Endothelial cell of umbilical vein (primary cell): ENCODE measurements at places on chromosomes 6 and 20.

DNA sequence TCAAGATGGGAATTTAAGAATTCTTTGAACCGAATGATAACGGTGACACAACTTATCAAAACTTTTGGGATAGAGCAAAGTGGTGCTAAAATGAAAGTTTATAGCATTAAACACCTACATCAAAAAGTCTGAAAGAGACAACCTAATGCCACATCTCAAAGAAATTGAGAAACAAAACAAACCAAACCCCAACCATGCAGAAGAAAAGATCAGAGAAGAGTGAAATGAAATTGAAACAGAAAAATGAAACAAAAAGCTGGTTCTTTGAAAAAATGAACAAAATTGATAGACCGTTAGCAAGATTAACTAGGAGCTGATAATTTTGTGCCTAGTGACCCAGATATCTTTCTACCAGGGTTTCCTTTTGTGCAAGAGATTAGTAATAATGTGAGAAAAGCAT lies 248.0 kb upstream of the EYS start:
- no peak for DNase-seq

GRCh38 chr6:75344021-75344420 lies 59.4 kb upstream of the TMEM30A start:
- no peak for DNase-seq

GRCh38 chr6:41705996-41706835 lies 29.2 kb downstream of the TFEB start:
- peak; percentile 14 for DNase-seq

DNA sequence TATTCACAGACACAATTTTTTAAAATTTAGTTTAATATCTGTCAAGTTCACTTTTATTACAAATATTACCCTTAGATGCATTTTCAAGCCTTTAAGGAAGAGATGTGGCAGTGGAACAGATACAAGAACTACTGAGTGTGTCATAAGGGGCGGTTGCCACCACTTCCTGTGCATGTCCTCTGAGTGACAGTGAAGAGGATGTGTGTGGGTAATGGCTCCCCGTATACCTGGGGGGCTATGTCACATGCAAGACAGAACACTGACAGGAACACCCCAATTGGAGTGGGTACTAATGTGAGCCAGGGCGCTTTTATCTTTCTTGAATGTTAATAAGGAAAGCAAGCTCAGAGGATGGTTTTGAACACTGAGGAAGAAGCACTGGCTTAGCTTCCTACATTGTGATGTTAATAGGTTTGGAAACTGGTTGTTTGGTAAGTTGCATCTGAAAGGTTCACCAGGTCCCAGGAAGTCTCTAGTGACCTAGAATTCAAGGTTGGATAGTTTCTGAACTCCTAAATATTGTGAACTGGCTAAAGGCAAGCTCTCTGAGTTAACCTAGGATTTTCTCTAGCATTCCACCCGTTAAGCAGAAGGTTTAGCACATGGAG lies 83.4 kb upstream of the ASF1A start:
- no peak for DNase-seq

DNA sequence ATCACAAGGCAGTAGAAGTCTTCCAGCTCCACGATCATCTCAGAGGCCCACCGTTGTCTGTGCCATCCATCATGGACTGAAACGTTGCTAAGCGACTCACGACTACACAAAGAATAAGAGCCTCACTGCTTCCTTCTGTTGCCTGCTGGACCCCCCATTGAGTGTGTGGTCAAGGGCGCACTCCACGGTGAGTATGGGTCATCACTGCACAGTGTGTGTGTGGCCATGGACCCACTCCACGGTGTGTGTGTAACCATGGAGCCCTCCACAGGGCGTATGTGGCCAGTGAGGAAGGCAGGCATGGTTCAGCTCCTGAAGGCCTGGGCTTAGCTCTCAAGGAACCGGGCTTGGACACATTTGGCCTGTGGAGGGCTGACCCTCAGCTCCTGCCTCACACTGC lies 123.4 kb upstream of the AFDN start:
- no peak for DNase-seq

DNA sequence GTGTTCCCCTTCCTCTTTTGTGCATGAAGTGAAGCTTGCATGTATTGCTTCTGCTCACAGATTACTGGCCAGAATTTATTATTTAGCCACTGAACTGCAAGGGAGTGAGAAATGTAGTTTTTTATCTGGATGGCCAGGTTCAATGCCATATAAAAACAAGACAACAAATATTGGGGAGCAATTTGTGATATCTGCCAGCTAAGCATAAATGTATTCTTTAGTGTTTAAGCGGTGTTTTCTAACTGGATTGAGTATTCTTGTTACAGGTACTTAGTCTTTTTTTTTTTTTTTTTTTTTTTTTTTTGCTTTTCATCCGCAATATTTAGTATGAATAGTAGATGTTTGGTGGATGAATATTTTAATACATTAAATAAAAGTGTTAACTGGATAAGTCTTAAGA lies 158.2 kb downstream of the TFAP2B start:
- DNase-seq, result no peak

- peak; percentile 63 for DNase-seq
Measured at GRCh38 chr6:135451617-135452190, 45.8 kb downstream of the AHI1 start.

DNA sequence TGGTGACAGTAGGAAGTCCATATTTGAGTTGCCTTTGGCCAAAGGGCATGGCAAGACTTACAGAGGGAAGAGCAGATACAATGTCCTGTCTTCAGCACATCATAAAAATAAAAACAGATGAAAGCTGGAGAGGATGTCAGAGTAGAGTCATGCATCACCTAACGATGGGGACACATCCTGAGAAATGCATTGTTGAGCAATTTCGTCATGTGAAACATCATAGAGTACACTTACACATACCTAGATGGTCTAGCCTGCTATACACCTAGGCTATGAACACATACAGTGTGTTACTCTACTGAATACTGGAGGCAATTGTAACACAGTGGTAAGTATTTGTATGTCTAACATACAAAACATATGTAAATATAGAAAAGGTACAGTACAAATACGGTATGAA lies 75.6 kb downstream of the VEGFA start:
- no peak for DNase-seq

GRCh38 chr6:39367700-39368099 lies 45.2 kb upstream of the KCNK16 start:
- DNase-seq, result no peak

GRCh38 chr20:848193-848592 lies 14.7 kb downstream of the FAM110A start:
- DNase-seq, result no peak

DNA sequence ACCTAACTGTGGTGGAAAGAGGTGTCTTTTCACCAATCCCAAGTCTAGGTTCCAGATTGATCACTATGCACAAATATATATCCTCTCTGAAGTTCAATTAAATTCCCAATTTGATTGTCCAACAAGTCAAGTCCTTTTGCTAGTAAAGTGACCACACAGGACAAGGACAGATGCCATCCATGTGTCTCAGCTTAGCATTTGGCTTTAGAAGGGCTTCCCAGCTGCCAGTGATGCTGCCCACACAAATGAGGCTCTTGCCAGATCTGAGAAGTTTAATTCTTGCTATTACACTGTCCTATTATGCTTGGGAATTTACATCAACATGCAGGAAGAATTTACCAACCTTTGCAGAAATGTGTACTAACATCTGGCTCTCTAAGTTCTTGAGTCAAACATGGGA lies 108.5 kb downstream of the COL9A1 start:
- DNase-seq, result no peak
